SHP77 (cell line): ENCODE measurements at places on chromosomes 16 and 17.

GRCh38 chr16:26454102-26454501 is 612.6 kb upstream of the C16orf82 start:
- DNase-seq = no peak

DNA sequence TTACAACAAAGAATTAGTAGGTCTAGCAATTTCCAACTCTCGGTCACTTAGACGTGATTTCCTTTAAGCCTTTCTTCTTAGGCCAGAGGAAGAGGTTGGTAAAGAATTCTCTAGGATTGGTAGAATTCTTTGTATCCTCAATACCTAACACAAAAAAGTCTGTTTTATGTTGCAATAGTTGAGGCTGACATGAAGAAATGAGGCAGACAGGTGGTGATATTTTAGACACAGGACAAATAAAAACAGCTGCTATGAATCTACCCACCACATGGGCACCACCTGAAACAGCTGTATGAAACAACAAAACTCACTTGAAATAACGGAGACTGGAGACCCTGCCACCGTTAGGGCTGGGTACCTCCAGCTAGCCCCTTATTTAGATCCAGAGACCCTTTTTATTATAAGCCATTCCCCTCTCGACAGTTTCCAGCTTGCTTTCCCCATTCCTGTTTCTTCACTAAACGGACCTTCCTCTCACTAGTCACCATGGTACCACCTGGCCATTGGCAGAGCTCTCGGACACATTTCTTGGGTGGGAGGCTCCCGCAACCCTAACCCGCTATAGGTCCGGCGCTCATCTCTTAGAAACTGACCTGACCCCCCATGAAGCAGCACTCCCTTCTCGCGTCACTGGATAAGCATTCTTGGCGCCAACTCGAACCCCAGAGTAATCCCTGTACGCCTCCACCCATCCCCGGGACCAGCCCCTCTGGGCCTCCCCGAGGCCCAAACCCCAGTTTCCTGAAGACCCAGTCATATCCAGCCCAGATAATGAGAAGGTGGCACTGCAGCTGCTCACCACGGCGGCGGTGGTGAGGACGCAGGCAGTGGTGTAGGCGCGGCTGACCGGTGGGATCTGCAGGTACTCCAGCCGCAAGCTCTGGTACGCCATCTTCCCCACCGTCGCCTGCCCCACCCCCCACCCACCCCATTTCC is at the start of gene DERL2:
Gene DERL2 (minus strand): TSS at position 909 of the 936 bp plus-strand sequence. CDS start 17 bp downstream, at position 892.
- DNase-seq = peak; percentile 44

DNA sequence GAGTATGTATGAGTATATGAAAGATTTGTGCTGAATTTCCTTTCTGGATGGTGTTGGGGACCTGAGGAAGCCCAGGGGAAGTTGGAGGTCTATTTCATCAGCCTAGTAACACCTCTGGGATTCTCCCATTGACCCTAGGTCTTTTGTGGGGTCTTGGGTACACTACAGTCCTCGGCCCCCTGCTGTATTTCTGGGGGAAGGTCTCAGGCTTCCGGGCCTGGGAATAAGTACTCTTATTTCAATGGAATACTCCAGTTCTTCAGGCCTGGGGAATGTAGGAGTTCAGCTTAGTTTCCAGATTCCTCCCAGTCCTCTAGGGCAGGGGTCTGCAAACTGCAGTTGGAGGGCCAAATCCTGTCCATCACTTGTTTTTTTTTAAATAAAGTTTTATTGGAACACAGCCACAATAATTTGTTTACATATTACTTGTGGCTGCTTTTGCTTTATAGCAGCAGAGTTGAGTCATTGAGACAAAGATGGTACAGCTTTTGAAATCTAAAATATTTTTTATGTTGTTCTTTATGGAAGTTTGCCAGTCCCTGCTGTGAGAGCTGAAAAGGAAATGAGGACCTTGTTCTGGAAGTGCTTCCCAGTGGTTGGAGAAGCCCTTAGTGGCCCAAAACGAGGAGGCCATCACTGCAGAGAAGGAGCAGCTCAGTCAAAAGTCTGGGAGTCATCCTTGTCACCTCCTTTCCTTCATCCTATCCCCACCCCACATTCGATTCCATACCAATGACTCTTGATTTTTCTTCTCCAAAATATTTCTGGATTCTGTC is 142.5 kb upstream of the HS3ST2 start:
- DNase-seq = no peak

DNA sequence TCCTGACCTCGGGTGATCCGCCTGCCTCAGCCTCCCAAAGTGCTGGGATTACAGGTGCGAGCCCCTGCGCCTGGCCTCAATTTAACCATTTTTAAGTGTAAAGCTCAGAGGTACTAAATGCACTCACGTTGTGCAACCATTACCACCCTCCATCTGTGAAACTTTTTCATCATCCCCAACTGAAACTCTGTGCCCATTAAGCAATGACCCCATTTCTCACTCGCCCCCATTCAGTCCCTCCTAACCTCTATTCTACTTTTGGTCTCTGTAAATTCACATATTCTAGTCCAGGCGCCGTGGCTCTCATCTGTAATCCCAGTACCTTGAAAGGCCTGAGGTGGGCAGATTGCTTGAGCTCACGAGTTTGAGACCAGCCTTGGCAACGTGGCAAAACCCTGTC is 8.3 kb upstream of the SPNS3 start:
- no peak for DNase-seq

DNA sequence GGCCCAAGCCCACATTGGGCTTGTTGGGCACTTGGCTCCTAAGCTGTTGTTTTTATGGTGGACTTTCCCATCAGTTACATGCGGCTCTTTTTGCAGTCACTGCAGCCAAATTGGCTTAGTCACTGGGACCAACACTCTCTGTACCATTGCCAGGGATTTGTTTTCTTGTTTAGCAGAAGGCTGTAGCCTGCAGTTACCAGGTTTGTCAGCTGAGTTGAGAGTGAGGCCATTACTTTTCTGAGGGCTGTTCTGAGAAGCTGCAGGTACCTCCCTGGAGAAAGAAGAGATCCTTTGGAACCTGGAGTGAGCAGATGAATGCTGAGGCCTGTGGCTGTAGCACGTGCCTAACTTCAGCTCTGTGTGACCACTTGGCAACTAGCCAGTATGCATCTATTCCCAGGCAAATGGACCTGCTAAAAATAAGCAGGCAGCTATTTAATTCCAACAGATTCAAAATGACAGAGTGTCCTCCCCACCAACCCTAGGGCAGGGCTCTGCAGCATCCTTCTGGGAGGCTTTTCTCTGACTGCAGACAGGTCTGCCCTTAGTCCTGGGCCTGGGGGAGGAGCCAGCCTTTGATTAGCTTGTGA is 12.9 kb downstream of the AKAP1 start:
- peak; percentile 15 for DNase-seq

- DNase-seq = no peak
Observed at GRCh38 chr16:10242097-10242496, 59.9 kb upstream of the GRIN2A start.

GRCh38 chr16:24943471-24943870 is 71.7 kb downstream of the ARHGAP17 start:
- DNase-seq = no peak

- DNase-seq = no peak
Observed at GRCh38 chr17:61805399-61805798, 57.9 kb downstream of the BRIP1 start.

DNA sequence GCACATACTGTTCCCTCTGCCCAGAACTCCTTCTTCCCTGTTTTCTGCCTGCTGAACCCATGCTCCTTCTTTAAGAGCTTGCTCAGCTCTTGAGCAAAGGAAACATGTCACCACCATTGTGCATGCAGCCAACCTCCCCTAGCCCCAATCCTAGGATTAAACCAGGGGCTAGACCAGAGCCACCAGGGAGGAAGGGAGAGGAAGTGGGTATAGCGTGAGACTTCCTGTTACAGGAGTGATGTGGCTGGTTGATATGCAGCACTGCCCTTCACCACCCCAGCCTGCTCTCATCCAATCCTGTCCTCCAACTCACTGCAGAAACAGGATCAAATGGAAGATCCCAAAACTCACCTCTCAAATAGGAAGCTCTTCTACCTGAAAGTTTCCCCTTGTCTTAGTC is 67.1 kb upstream of the CDH5 start:
- no peak for DNase-seq

DNA sequence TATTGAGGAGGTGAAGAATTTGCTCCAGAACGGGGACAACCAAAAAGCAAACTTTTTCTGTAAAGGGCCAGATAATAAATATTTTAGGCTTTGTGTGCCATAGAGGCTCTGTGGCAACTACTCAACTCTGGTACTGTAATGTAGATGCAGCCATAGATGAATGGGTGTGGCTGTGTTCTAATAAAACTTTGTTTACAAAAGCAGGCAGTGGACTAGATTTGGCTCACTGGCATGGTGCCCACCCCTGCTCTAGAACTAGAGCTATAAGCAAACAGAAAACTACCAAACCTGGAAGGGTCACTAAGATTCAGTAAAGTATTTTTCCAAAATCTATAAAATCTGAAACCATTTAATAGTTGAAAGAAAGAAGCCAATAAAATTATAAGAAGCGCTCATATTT is 24.6 kb upstream of the SMURF2 start:
- no peak for DNase-seq

- DNase-seq = no peak
Observed at GRCh38 chr16:55526441-55526840, 17.6 kb downstream of the LPCAT2 start.

DNA sequence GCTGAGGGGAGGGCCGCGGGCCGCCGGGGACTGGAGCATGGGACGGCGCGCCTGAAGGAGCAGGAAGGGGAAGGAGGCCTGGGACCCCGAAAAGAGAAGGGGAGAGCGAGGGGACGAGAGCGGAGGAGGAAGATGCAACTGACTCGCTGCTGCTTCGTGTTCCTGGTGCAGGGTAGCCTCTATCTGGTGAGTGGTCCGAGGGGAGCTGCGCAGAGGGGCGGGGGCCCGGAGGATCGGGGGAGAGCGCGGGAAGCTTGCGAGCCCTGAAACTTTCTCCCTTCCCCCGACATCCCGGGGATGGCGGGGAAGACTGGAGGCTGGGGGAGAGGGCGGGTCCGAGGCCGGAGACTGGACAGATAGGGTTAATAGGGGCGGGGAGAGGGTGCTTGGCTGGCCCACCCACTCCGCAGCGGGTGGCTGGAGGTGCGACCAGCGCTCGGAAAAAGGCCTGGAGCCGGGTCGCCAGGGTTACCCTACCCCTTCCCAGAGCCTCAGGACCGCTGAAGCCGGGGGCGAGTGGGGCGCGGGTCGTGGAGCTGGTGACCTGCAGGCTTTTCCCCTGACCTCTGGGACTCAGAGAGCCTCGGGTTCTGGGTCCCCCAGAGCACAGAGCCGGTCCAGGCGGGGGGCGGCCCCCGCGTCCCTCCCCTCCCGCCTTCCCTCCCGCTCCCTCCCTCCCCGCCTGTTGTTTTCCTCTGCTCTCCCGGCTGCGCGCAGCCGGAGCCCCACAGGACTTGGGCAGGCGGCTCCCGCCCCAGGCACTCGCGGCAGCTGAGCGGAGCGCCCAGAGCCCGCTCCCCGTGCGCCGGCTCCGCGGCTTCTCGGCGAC is 631 bp downstream of the NXPH3 start:
- no peak for DNase-seq

GRCh38 chr16:78443542-78444364 is 344.3 kb downstream of the WWOX start:
- no peak for DNase-seq

DNA sequence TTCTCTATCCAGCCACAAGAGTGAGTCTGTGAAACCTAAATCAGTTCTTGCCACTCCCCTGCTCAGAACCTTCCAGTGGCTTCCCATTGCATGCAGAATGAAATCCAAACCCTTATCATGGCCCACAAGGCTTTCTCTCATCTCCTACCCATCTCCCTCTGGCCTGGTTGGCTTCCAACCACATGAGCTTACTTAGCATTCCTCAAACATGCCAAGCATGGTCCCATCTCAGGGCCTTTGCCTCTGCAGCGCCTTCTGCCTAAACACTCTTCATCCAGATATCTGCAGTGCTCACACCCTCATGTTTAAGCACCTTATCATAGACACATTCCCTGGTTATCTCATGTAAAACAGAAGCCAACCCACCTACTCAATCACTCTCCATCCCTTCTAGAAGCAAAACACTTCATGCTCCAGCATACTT is 15.5 kb downstream of the TK2 start:
- no peak for DNase-seq

DNA sequence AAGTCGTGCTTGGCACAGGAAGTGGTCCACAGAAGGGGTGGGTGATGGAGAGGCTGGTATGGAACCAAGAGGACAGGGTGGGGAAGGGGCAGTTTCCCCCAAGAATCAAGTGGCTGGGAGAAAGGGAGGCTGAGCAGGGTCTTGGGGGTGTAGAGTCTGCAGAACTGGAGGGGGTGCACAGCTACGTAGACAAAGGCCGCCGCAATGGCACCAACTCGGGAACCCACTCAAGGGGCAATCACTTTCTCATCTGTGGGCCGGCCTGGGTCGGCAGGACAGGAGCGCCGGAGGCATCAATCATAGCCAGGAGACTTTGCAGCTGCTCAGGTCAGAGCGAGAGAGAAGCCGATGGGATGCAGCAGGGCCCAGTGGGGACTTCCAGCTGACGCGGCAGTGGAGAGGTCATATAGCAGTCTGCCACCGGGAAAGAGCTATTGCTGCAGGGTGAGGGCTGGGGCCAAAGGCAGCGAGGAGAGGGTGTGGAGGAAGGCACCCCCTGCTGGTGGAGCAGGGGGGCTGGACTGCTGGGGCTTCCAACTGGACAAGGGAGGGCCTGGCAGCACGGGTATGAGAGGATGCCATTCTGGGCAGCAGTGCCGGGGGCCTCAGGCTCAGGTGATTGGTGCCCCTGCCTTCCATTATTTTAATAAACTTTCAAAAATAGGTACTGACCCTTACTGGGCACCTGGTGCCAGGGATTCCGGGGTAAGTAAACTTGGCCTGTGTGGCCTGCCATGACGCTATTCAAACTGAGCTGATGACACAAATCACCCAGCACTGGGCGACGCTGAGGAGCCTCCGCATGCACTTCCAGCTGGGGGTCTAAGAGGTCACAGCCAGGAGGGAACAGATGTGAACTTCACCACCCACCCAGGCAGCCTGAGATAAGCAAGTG is 52.5 kb upstream of the MTSS2 start:
- DNase-seq = peak; percentile 89

- DNase-seq = no peak
Observed at GRCh38 chr16:49353680-49354079, 19.9 kb upstream of the C16orf78 start.

- no peak for DNase-seq
Observed at GRCh38 chr17:35295686-35296085, 52.8 kb downstream of the SLFN5 start.

GRCh38 chr16:85329059-85329812 is 217.0 kb upstream of the CIBAR2 start:
- no peak for DNase-seq

DNA sequence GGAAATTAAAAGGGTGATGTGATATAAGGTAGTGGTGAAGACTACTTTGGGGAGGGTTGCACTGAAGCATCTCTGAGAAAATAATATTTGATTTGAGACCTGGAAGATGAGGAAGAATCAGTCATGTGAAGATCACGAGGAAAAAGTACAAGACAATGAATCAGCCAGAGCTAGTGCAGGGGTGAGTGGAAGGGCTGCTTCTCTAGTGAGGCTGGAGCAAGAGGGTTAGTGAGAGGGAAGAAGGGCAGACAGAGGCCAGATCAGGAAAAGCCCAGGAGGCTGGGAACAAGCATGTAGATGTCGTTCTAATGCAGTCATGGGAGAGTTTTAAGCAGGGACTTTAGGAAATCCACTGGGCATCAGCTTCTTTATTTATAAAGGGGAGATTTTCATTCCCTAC is 504.2 kb upstream of the SALL1 start:
- no peak for DNase-seq
